ENCODE measurements at places on chromosomes 5 and 9.

- DNase-seq, result no peak
These were observed 172.9 kb downstream of the CFAP90 start for GRCh38 chr5:7678030-7678429.

DNA sequence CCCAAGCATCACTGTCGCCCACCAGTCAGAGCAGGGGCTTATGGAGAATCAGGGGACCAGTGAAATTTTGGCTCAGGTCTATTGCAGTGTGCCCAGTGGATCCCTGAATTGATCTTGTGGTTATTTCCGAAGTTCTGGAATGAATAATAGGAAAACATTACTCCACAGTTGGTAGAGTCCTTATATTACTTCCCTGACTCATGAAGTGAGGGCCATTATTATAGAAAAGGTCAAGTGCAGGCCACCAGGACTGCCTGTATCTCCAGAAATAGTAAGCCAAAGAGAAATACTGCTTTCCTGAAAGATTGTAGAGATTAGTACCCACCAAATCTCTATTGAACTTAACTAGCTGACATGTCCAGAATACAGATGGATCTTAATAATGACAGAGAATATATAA, 335.0 kb downstream of the NPR3 start:
- no peak for DNase-seq

GRCh38 chr9:23413541-23413940, 412.5 kb downstream of the ELAVL2 start:
- no peak for DNase-seq

DNA sequence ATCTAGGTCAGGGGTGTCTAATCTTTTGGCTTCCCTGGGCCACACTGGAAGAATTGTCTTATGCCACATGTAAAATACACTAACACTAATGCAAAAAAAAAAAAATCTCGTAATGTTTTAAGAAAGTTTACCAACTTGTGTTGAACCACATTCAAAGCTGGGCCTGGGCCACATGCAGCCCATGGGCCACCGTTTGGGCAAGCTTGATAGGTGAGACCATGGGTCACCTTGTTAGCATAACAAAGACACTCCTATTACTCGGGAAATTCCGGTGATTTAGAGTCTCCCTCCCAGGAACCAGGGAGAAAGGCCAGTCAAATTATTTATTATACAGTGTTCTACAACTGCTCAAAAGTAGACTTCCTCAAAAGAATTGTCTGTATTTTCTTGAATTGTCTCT, 12.7 kb downstream of the RECK start:
- DNase-seq, result no peak

- no peak for DNase-seq
These were observed 627.6 kb upstream of the SGCD start for GRCh38 chr5:155699385-155699784.

GRCh38 chr5:58628626-58629025, 45.8 kb downstream of the RAB3C start:
- no peak for DNase-seq

GRCh38 chr9:114718801-114719221, 36.8 kb upstream of the TEX48 start:
- no peak for DNase-seq

DNA sequence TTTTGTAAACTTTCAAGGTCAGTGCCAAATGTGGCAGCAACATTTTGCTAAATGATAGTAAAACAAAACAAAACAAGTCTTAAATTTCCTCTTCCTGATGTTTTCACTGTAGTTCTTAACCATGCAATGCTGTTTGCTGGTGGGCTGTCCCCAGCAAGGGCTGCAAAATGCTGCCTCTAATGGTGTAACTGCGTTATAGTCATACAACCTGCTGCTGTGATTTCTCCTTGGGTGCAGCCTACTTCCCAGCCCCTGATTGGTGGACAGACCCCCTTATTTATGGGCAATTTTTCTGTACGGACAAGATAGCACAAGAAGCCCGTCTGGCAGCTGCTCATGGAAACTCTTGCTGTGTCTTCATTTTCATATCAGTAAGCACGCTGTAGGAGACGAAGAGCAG, 26.6 kb upstream of the PIP5K1B start:
- DNase-seq, result no peak

- DNase-seq, result no peak
These were observed 2.7 kb downstream of the GLRA1 start for GRCh38 chr5:151921916-151922315.

GRCh38 chr5:152086668-152087067, 162.0 kb upstream of the GLRA1 start:
- DNase-seq, result no peak

GRCh38 chr9:89865981-89866380, 261.2 kb downstream of the GADD45G start:
- no peak for DNase-seq

DNA sequence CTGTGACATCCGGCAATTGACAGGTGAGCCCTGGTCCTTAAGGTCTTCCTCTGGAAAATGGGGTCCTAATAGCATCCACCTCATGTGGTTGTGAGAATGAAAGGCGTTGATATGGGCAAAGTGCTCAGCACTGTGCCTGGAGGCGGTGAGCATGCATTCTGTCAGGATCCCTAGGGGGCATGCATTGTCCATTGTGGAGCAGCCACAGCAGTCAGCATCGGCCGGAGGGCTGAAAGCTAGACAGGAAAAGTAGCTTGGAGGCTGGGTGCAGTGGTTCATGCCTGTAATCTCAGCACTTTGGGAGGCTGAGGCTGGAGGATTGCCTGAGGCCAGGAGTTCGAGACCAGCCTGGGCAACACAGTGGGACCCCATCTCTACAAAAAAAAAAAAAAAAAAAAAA, 122.2 kb downstream of the LHX2 start:
- no peak for DNase-seq

DNA sequence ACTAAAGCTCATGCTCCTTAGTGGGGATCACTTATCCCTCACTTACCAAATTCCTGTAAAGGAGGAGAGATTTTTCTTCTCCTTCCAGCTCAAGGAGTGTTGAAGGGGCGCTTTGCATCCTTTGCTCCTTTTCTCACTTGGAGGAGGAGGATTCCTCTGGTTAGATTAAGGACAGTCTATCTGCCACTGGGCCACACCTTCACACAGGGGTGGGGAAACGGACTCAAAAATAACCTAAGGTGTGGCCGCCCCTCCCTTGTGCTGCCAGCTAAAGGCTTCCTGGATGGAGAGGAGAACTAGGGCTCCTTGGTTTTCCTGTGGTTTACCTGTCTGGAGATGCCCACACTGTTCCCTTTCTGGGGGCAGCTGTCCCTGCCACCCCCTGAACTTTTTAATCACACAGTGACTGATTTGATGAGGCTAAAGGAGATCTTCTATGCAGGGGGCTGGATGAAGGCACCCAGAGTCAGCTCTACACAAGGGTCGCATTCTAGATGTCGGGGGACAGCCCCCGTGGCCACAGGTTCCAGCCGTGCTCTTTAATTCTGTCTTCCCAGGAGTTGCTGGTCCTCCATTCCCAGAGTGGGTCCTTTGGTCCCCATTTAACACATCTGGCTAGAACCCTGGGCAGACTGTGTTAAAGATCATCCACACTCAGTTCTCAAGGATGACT, 14.4 kb downstream of the GLRX start:
- no peak for DNase-seq

GRCh38 chr9:93343663-93344062, 107.8 kb upstream of the FAM120A start:
- DNase-seq, result no peak

DNA sequence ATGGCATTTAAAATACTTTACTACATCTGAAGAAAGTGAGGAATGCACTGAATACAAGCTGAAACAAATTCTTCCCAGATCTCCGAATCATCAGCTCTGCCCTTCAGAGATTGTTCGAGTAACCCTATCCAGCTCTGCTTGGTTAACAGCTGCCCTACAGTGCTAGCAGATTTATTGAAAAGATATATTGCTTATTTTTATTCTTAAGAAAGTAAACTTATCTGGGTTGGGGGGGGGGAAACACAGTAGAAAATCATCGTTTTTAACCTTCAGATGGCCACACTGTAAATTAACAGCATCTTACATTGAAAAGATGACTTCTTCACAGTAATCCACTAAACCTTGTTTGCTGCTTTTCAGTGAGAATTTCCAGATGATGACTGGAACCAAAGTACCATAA, 210.8 kb downstream of the NFIB start:
- DNase-seq, result no peak

- DNase-seq, result no peak
These were observed 71.9 kb downstream of the MVB12B start for GRCh38 chr9:126398403-126399058.

GRCh38 chr5:31635446-31635845, 3.5 kb upstream of the PDZD2 start:
- no peak for DNase-seq

GRCh38 chr9:101706261-101706798, 32.1 kb downstream of the GRIN3A start:
- DNase-seq, result no peak

GRCh38 chr9:88988796-88989641, 2.2 kb upstream of the S1PR3 start:
- no peak for DNase-seq

DNA sequence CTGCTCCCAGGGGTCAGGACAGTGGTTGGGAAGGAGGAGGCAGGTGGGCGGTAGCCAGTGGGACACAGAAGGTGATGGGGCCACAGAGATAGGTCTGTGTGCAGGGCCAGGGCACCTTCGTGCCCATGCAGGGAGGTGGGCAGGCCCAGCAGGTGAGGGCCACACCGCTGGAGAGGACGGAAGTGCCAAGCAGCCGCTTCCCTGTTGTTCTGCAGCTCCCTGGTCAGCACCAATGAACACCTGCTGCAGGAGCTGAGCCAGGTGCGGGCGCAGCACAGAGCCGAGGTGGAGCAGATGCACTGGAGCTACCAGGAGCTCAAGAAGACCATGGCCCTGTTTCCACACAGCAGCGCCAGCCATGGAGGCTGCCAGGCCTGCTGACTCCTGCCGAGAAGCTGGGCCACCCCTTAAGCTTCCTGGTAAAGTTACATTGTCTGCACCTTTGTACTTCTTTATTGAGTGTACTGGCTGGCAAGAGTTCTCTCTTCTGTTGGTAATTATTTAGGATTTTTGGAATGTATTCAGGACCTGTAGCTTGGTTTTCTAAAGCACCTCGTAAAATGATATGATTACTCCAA, 40.3 kb downstream of the TPPP start:
- no peak for DNase-seq

GRCh38 chr5:139849942-139850341, 54.3 kb downstream of the PSD2 start:
- DNase-seq, result no peak

- no peak for DNase-seq
These were observed 300.0 kb downstream of the MAST4 start for GRCh38 chr5:66896171-66896570.

- no peak for DNase-seq
These were observed 233.7 kb downstream of the TLE1 start for GRCh38 chr9:81455462-81456219.

DNA sequence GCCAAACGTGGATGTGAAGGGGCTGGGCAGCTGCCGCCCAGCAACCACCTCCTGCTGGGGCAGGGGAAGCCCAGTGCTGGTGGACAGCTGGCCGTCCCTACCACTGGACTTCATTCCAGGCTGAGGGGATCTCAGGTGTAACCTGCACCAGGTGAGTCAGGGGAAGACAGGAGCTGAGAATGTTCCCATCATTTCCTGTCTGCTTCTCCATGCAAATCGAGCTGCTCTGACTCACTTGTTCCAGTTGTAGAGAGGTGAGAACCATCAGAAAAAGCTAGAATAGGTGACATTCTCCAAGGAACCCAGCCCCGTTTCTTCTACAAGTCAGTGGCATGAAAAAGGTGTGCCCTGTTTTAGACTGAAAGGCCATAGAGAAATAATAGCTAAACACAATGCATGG, 21.8 kb upstream of the BARX1 start:
- no peak for DNase-seq

- DNase-seq, result no peak
These were observed 996 bp downstream of the NXNL2 start for GRCh38 chr9:88536023-88536324.

- no peak for DNase-seq
These were observed 27.5 kb downstream of the TGFBI start for GRCh38 chr5:136056336-136056735.

GRCh38 chr5:179533907-179534306, 16.4 kb upstream of the RUFY1 start:
- DNase-seq, result no peak

- no peak for DNase-seq
These were observed 49.0 kb downstream of the PPARGC1B start for GRCh38 chr5:149779124-149779465.

- no peak for DNase-seq
These were observed 6.9 kb upstream of the GSN start for GRCh38 chr9:121261107-121261460.

DNA sequence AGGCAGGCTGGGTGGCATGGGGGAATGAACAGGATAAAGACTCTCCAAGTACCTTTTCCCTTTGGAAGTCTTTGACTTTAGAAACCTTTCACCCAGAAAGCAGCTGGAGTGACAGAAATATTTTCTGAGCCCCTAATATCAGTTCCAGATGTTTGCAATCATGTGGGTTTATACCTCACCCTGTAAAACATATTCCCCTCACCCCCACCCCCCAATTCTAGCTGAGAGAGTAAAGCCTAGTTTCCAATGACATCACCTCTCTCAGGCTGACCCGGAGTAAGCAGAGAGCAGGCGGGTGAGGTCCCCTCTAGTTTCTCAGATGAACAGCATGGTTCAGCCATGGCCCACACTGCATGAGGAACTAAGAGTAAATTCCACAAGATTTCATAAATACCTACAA, 82.9 kb upstream of the TRIM32 start:
- DNase-seq, result no peak
